ENCODE measurements at places on chromosomes 16 and 17. TPM values are rescaled to one million over a fixed set of nuclear protein-coding genes. Genes with fewer than 3 reads are reported as not detected.
A peak's percentile ranks its signal among the peaks of the same experiment; 100 is the strongest.

- no peaks in the 10 kb centered on the region for H3K27me3 ChIP-seq
- H3K27ac ChIP-seq, result peak overlapping the region; percentile 76
- DNase-seq, result peak; percentile 60
- peaks cover 24% of the 10 kb centered on the region for H3K4me1 ChIP-seq
- H3K36me3 ChIP-seq, result no peaks in the 10 kb centered on the region
Observed at GRCh38 chr16:70695331-70696070, 9.6 kb upstream of the MTSS2 start.

GRCh38 chr17:50050431-50051032, 5.4 kb upstream of the ITGA3 start:
- DNase-seq, result no peak
- no peaks in the 10 kb centered on the region for H3K36me3 ChIP-seq
- H3K4me1 ChIP-seq, result peaks cover 26% of the 10 kb centered on the region
- H3K27ac ChIP-seq, result no peak overlapping the region
- no peaks in the 10 kb centered on the region for H3K27me3 ChIP-seq

GRCh38 chr17:70796757-70797156, 627.4 kb downstream of the KCNJ2 start:
- no peak for DNase-seq
- no peak overlapping the region for H3K27ac ChIP-seq
- no peaks in the 10 kb centered on the region for H3K4me1 ChIP-seq
- no peaks in the 10 kb centered on the region for H3K36me3 ChIP-seq
- no peaks in the 10 kb centered on the region for H3K27me3 ChIP-seq

DNA sequence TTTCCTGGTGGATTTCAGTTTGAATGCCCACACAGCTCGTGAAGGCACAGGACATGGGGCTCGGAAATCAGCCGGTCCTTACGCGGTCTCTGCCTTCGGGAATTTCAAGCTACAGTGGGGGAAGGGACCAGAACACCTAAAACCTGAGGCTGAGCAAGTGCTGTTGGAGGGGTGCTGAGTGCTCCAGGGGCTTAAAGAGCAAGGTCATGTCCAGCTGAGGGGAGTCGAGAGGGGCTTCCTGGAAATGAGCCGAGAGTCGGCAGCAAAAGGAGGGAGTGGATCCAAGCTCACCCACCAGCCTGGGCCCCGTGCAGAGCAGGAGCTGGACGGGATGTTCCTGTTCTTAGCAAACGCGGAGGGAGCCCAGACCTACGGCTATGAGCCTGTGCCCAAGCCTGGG, 73.2 kb upstream of the RPL38 start:
- DNase-seq, result no peak
- H3K27me3 ChIP-seq, result no peaks in the 10 kb centered on the region
- H3K27ac ChIP-seq, result no peak overlapping the region
- H3K4me1 ChIP-seq, result peaks cover 8% of the 10 kb centered on the region
- no peak overlapping the region for H3K4me3 ChIP-seq
- H3K36me3 ChIP-seq, result no peaks in the 10 kb centered on the region

DNA sequence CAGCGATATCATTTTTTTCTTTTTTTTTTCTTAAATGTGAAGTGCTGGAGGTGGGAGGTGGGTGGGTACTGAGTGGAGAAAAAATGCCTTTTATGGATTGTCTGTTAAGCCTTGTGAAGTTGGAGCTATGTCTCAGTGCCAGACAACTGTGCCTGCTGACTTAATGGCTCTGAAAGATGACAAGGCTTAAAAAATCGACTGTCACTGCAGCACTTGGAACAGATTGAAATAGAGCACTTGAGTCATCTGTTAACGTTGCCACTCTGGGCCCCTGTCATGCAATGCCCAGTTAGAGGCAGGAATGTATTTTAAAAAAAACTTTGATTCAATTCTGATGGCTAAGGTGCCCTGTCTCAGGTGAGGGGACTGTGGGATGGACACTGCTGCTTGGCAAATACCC, 108.2 kb upstream of the HS3ST2 start:
- no peaks in the 10 kb centered on the region for H3K27me3 ChIP-seq
- H3K4me3 ChIP-seq, result no peak overlapping the region
- DNase-seq, result no peak
- H3K27ac ChIP-seq, result no peak overlapping the region
- no peaks in the 10 kb centered on the region for H3K4me1 ChIP-seq

- H3K4me1 ChIP-seq, result no peaks in the 10 kb centered on the region
- DNase-seq, result no peak
- no peak overlapping the region for H3K4me3 ChIP-seq
- H3K36me3 ChIP-seq, result no peaks in the 10 kb centered on the region
Observed at GRCh38 chr16:29757950-29758466, 12.2 kb upstream of the C16orf54 start.

DNA sequence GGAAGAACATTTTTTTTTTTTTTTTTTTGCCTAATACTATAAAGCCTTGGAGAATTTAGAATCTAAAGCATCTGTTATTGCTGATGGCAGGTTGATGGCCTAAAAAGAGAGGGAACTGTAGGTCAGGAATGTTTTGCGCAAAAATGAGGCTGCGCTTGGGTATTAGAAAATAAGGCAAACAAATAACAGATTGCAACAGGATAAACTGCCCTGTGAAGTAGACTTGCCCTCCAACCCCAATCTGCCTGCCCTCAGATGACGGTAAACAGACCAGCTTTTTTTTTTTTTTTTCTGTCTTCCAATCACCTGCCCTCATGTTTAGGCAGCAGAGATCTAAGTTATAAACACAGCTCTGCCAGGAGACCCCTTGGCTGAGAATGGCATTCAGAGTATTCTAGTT, 3.8 kb upstream of the DHX8 start:
- no peaks in the 10 kb centered on the region for H3K27me3 ChIP-seq
- no peak for DNase-seq
- no peak overlapping the region for H3K4me3 ChIP-seq
- peaks cover 4% of the 10 kb centered on the region for H3K4me1 ChIP-seq
- no peak overlapping the region for H3K27ac ChIP-seq

Gene GNGT2
- total RNA-seq, result 0.42 TPM

Gene NOTUM
- total RNA-seq, result 1.6 TPM

Gene KRT40
- not detected for total RNA-seq

Gene KRTAP4-9
- total RNA-seq, result not detected

Gene HEXD
- total RNA-seq, result 31.1 TPM
